Activated CD4-positive, CD25-positive, alpha-beta regulatory T cell treated with anti-CD3 and anti-CD28 coated beads, Interleukin-2, amount 50 U/mL, for 72 hours (primary cell): ENCODE measurements at places on chromosomes 11 and 22.

- peak; percentile 44 for DNase-seq
These were observed 77.9 kb upstream of the TIMP3 start for GRCh38 chr22:32723643-32724042.

DNA sequence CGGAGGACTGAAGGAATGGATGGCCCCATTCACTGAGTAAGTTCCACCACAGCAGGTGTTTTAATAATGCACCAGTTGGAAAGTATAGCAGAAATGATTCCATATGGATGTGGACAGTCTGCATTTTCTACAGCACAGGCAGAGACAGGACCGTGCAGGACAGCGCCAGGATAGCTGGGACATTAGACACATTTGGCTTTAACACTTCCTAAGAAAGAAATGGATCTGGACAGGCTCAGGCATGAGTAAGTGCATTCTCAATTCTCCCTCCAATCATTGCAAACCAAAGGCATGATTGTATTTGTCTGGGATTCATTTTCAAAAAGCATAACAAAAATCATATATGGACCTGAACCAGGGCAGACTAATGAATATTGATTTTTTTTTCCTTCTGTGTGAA is 233.0 kb upstream of the POU2AF2 start:
- DNase-seq, result no peak

DNA sequence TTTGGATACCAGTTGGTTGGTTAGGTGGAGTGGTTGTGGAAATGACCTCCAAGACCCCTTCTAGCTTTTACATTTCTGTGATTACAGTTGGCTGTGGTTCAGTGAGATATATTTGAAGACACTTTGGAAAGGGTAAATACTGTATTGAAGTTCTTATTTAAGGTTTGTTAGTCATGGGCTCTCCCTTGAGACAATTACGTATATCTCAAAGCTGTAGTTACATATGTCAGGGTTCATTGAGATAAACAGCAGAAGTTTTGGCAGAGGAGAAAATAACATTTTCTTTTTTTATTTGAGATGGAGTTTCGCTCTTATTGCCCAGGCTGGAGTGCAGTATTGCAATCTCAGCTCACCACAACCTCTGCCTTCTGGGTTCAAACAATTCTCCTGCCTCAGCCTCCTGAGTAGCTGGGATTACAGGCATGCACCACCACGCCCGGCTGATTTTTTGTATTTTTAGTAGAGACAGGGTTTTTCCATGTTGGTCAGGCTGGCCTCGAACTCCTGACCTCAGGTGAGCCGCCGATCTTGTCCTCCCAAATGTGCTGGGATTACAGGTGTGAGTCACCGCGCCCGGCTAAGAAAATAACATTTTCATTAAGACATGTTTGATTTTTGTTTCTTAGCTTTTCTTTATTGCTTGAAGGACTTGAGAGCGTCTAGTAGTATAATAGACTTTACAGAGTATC is 1.9 kb downstream of the RNF121 start:
- DNase-seq, result no peak

GRCh38 chr11:33941637-33942160 is 49.8 kb upstream of the LMO2 start:
- no peak for DNase-seq

- no peak for DNase-seq
These were observed 55.8 kb downstream of the SMIM38 start for GRCh38 chr11:69211540-69211919.

DNA sequence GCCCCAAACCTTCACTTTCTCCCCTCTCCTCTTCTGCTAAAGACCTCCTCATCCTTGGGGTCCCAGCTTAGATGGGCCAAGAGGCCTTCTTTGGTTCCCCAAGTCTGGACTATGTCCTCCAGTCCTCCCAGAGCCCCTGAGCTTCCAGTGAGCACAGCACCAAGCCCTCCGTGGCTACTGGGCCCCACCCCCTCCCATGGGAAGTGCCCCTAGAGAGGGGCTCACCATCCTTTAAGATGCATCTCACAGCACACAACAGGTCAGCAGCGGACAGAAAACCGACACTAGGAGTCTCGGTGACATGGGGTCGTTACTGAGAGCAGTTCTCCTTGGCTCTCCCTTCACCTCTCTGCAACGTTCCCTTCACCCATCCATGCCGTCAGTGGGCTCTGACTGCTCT is 2.7 kb downstream of the LRRC32 start:
- no peak for DNase-seq

- DNase-seq, result peak; percentile 39
These were observed 19.2 kb downstream of the NPTXR start for GRCh38 chr22:38824585-38824984.

DNA sequence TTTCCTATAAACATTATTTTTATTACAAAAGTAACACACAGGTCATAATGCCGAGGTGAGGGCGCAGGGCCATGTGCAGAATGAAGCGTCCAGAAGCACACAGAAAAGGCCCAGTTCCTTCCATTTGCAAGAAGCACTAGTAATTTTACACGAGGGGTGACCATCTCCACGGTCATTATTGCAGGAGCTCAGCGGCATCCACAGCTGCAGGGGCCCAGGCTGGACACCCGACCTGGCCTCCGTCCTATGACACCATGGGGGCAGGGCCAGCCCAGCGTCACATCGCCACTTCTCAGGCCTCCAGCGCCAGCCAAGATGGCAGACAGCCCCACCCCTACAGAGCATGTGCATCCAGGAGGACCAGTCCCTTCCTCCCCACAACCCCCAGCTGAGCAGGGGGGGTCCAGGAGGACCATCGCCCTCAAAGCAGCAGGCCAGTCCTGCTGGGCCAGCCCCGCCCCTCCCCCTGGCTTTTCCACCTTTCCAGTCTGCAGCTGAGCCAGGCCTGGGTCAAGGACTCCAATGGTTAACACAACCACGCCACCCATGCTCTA is 3.5 kb downstream of the IGF2 start:
- DNase-seq, result no peak

DNA sequence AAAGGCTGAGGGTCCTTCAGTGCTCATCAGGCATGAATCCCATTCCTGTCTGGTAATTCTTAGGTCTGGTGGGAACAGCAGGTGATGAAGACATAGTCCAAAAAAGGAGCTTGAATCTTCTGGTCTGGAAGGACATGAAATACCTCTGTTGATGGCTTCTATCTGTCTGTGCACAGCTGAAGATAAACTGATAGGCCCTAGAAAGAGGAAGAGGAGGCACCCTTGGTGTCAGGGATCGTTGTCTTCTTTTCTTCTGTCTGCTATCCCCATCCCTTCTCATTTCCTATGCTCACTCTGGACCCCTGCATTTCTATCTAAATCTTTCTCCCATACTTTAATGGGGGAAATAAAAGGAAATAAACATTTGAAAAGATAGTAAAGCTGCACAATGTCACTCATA is 9.4 kb downstream of the AGBL2 start:
- no peak for DNase-seq

DNA sequence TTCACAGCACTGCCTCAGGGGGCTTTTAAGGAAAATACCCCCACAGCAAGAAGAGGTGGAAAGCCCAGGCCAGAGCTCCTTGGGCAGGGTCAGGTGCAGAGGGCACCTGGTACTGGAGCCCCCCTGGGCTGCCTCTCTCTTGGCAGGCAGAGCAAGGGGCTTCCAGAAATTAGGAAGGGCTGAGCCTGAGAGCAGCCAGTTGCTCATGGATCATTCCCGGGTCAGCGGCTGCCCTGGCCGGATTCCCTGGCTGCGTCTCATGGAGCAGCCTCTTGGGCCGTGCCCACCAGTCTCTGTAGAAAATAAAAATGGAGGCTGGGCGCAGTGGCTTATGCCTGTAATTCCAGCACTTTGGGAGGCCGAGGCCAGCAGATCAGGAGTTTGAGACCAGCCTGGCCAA is 10.3 kb upstream of the OMP start:
- no peak for DNase-seq

GRCh38 chr11:35302398-35302797 is 117.0 kb downstream of the SLC1A2 start:
- no peak for DNase-seq

- DNase-seq, result no peak
These were observed 4.8 kb downstream of the TRIM3 start for GRCh38 chr11:6468712-6469495.
